ENCODE measurements at places on chromosomes 4 and X.

- DNase-seq, result no peak
These were observed 912.9 kb upstream of the INTU start for GRCh38 chr4:126719852-126720251.

DNA sequence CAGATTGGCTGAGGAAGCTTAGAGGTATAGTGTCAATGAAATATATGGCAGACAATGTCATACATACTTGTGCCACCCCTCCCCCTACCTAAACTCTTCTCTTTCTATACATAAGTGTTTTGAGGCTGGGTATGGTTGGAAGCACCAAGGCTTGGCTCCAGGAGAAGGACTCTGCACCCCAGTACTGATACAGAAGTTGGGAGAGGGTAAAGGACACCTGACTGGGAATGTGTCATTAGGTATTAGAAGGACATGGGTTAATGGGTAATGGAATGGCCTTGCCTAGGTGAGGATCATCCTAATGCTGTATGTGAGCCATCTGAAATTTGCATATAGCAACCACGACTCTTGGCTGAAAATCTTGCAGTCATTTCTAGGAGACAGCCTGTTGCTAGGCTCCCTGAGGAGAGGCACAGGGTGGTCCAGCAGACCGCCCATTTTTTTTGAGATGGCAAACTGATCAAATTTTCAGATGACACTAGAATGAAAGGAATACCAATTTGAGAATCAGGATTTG, 26.8 kb upstream of the AP1S2 start:
- DNase-seq, result no peak

DNA sequence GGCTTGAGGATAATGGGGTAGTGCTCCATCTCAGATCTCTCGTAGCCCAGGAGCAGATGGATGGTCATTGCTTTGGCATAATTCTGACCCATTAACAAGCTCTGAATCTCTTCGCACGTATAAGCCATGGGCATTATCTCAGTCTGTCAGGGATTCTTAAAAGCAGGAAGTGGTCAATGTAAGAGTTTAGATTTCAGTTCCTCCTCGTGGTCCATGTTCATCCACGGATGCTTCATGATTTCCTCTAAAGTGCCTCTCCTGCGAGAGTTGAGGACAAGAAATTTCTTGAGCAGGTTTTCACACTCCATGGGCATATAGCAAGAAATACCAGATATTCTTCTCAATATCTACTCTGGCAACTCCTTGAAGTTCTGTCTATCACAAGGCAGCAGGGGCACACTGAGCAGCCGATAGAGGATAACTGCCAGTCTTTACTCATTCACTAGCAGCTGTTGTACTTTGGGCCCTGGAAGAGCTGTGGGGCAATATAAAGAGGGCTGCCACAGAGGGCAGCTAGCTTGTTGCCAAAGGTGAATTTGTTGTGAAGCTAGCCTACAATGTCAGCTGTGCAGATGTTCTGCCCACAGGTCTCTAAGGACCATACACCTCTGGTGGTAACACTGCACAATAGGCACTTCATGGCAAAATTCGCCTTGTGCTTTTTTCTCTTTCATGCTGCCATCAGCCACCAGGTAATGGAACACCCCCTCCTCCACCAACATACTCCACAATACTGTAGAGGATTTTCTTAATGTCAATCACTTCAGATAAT, 52.0 kb upstream of the WDR17 start:
- no peak for DNase-seq

- DNase-seq, result peak; percentile 14
These were observed 83.6 kb downstream of the CCNG2 start for GRCh38 chr4:77240469-77241066.

DNA sequence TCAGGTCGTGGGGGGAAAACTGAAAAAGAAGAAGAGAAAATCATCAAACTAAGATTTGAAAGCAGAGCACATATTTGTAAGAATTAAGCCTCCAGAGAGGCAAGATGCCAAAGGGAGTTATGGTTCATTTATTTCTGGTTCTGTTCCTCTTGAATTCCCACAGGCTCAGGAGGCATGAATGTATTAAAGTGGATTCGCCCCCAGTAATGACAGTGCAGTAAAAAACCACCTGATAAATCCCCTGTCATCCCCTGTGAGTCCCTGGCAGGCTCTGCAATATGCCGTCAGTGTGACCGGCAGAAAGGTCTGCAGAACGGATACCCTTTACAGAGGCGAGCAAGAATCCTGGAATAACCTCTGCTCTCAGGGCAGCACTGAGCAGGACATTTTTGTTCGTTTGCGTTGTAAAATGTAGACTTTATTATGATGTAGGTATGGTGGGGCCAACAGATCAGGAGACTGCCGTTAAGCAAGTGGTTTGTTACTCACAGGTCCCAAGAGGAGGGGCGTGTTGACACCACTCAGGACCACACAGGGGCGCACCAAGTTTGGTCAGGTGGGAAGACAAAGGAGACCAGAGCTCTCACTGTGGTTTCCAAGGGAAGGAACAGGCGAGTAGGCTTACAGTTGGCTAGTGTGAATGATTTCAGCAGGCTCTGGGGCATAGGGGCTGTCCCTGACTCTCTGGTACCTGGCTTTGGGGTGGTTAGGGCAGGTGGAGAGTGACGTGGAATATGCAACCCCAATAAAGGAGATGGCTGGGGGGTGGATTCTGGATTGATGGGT, 75.3 kb downstream of the DHRSX start:
- no peak for DNase-seq

GRCh38 chr4:18932730-18933339, 911.3 kb upstream of the LCORL start:
- DNase-seq, result no peak

DNA sequence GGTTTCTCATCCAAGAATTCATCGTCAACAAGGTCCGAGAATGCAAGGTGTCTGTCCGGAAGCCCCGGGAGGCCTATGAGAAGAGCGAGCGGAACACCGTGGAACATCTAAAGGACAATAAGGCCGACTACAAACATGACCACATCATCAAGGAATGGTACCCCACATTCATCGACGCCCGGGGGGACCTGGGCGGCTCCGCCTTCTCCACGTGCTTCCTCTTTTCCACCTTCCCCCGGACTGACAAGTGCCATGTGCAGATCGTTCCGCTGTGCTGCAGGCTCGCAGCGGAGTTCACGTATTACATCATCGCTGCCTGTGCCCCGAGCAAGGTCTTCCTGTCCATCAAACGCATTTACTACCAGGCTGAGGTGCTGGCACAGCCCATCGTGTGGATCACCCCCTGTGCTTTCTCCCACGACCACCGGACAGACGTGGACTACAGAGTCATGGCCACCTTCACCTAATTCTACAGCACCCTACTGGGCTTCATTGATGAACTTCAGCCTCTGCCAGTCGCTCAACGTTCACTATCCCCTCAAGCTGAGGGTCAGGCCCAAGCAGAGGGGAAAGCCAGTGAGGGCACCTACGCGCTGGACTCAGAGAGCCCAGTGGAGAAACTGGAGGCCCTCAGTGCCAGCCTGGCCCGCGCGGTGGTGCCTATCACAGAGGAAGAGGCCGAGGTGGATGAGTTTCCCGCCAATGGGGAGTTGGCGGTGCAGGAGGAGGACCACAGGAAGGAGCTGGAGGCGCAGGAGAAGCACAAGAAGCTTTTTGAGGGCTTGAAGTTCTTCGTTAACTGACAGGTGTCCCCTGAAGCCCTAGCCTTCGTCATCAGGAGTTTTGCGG, 125.9 kb upstream of the PABPC4L start:
- no peak for DNase-seq

Data from T-helper 17 cell (primary cell).